Endodermal cell (in vitro differentiated cells): ENCODE measurements at places on chromosomes 7 and 10. TPM values are rescaled to one million over a fixed set of nuclear protein-coding genes. Genes with fewer than 3 reads are reported as not detected.

DNA sequence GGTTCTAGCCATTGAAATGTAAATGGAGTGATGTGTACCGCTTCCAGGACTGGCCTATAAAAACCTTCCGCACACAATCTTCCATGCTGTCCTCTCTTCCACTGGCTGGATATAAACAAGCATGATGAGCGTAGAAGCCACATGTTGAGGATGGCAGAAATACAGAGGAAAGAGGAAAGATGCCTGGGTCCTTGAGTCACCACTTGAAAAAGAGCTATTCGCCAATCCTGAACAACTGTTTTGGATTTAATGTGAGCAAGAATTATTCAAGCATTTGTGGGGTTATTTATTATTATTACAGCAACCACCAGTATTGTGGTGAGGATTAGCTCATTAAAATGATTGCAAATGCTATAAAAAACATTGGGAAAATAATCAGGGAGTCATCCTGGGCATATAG, 45.8 kb upstream of the PLXNA4 start:
- DNase-seq: no peak

DNA sequence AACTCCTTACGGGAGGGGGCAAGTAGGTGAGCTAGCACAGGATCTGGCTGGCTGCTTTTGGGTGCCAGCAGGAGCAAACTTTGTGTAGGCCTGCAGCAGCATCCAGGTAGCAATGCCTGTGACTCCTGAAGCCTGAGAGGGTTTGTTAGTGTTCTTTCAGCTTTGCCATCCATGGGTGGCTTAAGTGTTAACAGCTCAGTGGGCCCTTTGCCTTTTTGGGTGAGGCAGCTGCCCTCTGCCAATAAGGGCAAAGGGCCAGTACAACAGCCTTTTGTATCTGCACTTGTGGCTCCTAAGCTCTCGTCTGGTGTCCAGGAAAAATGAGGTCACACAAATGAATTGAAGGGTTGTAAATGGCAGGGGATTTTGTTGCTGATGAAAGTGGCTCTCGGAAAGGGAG, 359.0 kb upstream of the CHRM2 start:
- DNase-seq: no peak

DNA sequence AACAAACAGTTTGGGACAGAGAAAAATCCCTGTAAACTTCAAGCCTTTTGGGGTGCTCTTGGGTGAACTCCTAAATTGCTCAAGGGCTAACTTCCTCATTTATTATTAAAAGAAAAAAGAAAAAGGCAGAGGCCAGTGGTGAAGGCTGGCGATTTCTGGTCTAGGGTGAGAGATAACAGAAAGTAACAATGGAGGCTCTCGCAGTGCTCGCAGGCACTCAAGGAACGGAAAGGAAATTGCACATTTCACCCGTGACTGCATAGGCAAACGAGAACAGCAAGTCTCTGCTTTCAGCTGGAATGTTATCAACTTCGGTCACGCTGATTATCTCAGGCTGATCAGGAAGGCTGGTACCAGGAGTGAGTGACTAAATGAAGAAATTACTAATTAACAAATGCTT, 70.7 kb downstream of the PRKAG2 start:
- no peak for DNase-seq

DNA sequence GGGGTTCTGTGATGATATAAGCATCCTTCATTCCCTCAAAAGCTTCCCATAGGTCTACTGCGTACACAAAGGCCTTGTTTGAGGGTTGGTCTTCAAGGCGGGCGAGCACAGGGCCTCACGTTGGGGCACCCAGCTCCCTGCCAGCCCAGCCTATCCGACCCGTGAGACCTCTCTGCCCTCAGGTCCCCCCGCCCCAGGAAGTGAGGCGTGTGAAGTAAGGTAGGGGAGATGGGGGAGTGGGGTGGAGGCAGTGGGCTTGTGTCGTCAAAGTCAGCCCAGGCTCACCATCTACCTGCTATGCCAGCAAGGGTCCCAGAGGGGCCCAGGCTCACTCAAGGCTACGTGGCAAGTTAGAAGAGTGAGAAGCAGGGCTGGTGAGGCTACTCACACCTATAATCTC, 47.6 kb upstream of the ELFN1 start:
- no peak for DNase-seq

GRCh38 chr10:73763343-73763742, 18.5 kb upstream of the CHCHD1 start:
- DNase-seq: no peak

DNA sequence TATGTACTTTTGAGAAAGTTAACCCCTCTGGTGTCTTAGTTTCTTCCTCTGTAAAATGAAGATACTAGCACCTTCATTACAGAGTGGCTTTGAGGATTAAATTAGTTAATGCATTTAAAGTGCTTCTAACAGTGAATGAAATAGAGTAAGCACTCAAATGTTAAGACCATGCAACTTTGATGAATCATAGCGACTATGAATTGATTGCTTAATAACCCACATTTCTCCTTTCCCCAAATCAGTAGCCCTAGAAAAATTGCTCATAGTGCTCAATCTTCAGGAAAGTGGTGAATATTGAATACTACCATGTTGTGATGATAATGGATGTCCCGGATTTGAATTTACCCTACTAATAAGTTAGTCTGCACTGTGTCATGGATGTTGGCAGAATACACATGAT, 48.1 kb downstream of the CD36 start:
- DNase-seq: no peak

- no peak for DNase-seq
Observed at GRCh38 chr10:126787201-126787600, 116.7 kb upstream of the C10orf90 start.

DNA sequence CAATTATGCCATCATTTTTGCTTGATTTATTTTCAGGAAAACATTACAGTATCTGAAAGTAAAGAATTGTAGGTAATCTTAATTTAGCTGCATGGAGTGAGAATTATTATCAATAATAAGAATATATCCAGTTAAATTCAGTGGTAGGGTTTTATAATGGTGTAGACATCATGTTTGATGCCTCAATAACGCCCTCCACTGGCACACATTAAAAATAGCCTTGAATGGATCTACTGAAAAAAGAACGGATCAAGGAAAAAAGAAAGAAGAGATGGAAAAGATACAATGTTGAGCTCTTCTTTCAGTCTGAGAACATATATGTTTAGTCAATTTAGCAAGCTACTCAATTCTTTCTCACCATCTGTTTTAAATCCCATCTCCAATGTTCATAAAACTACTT, 319.2 kb downstream of the CDC14C start:
- no peak for DNase-seq

DNA sequence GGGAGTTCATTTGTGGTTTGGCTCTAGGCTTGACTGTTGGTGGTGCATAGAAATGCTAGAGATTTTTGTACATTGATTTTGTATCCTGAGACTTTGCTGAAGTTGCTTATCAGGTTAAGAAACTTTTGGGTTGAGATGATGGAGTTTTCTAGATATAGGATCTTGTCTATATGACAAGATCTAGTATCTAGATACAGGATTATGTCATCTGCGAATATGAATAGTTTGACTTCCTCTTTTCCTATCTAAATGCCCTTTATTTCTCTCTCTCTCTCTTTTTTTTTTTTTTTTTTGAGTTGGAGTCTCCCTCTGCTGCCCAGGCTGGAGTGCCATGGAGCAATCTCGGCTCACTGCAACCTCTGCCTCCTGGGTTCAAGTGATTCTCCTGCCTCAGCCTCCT, 62.9 kb downstream of the MGAM2 start:
- no peak for DNase-seq

Gene PPP1R9A
- total RNA-seq: 30.1 and 39.4 TPM in 2 replicates

Gene C10orf53
- not detected in 2 replicates for total RNA-seq

Gene OR13A1
- 0.31 and 0.36 TPM in 2 replicates for total RNA-seq

Gene NEUROD6
- not detected in 3 replicates for total RNA-seq

Gene CHRM2
- total RNA-seq: not detected in 3 replicates

Gene RELN
- 8.5 to 9.2 TPM (median 8.7 TPM) in 3 replicates for total RNA-seq

Gene CTAGE6
- not detected in 3 replicates for total RNA-seq

Gene SCIN
- total RNA-seq: 0.11 and 0.15 TPM in 2 replicates
